AG04449 (cell line): ENCODE measurements at places on chromosomes 16 and 17.

GRCh38 chr16:79181419-79181818 lies 419.1 kb downstream of the MAF start:
- no peak for DNase-seq

DNA sequence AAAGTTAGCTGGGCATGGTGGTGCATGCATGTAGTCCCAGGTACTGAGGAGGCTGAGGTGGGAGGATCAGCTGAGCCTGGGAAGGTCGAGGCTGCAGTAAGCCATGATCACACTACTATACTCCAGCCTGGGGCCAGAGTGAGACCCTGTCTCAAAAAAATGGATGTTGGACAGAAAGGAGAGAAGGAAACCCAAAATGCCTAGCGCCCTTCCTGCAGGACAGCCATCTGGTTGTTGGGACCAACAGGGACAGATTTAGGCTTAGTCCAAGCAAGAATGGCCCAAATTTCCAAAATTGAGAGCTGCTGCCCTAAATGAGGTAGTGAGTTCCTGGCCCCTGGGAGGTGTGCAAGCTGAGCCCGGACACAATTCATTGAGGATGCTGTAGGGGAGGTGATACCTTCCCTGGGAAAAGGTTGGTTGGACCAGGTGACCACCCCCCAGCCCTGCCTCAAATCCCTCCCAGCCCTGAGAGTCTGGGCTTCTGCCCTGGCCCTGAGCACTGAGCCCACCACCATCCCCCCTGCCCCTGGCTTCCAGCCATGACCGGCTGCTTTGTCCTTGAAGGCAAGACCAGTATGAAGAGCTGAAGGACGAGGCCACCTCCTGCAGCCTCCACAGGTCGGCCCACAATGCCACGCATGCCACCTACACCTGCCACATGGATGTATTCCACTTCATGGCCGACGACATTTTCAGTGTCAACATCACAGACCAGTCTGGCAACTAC lies 35.1 kb downstream of the IL21R start:
- DNase-seq: no peak

DNA sequence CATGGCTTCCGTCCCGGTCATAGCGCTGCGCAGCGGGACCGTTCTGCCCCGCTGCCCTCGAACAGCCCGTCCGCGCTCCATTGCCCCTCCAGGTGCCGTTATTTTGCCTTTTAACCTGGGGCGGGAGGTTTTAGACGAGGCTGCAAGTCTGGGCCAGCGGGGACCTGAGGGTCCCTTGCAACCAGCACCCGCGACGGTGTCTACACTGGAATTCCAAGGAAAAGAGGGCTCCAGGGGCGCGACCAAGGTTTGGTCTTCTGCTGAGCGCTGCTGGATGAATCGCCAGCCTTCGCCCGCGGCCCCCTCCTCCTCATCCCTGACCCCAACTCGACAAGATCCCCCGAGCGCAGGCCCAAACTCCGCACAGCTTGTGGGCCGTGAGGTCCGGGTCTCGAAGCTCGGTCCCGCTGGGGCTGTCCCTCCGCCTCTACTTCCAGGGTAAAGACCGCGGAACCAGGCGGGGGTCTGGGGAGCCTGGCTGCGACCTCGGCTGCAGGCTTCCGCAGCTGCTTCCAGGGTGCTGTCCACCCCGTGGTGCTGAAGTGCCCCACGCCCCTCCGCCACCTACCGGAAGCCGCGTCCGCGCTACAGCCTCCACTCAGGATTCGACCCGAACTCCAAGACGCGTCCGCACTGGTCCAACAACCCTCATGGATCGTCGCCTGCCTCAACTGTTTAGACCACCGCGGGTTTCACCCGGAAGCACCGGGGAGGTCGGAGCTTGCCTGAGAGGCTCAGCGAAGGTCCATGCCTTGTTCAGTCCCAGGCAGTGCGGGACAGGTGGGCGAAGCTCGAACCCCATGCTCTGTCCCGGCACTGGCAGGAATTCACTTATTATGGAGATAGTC lies 10.1 kb upstream of the CA4 start:
- no peak for DNase-seq

DNA sequence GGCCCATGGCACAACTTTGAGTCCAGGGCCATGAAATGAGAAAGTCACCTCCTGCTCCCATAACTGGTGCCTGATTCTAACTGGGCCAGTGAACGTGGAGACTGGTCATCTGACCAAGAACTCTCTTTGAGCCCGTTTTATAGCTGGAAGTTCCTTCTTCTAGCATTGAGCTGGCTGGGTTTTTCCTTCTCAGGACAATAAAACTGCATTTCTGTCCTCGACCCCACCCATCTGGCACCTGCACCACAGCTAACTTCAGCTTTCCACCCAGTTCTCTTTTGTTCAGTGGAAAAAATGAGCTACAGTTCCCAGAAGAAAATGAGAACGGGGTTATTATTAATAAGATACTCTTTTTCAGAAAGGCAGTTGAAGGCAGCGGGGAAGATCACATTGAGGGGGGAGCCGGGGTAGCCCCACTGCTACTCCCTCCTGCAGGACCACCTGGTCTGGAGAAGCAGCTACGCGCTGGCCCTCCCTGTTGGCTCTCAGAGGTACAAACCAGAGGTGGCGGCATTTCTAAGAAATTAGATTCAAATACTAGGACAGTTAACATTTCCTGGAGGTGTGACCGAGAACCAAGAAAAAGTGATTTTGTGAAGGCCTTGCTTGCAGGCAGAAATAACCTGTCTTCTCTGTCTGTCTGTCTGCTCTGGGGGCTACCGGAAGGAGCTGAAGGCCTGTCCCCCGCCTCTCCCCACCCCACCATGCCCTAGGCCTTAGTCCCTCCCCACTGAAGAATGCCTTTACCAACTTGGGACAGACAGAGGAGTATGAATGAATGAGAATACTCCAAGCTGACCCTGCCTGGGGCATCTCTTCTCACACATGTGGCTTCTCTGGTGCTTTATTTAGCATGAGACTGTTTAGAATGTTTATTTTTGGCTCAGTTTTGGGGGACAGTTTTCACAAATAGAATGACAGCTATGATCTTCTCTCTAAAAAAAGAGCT lies 123.9 kb downstream of the XYLT1 start:
- DNase-seq: no peak

DNA sequence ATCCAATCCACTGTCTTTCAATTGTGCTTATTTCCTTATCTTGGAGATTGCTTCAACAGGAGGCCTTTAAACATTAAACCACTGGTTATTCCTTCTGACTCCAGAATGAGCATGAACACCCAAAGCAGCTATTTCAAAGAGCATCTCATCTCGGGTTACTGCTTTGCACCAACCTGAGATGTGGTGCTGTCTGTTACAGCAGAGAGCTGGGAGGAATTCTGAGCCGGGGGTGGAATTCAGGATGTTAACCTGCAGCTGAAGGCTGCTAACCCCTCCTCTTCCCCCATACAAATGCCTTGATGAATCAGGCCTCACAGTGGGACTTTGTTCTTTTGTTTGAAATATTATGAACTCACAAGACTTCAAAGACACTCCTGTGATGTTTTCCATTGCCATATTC lies 113.1 kb downstream of the SHISA9 start:
- no peak for DNase-seq

DNA sequence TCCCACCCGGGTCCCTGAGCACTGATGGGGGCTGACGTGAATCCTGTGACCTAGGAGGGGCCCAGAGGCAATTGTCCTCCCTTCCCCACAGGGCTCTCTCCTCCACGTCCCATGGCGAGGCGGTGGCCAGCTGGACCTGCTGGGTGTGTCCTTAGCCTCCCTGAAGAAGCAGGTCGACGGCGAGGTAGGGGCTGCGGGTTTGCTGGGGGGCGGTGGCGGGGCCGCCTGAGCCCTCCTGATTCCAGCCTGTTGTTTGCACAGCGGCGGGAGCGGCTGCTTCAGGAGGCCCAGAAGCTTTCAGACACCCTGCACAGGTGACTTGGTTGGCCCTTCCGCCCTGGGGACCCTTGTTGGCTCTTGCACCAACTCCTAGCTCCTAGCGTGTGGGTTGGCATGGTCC lies 1.7 kb downstream of the CHTF18 start:
- DNase-seq: no peak

- peak; percentile 67 for DNase-seq
Measured at GRCh38 chr17:39979016-39979670, 1.5 kb upstream of the PSMD3 start.

GRCh38 chr16:35431829-35432663 lies 1972.6 kb downstream of the TP53TG3F start:
- DNase-seq: no peak

DNA sequence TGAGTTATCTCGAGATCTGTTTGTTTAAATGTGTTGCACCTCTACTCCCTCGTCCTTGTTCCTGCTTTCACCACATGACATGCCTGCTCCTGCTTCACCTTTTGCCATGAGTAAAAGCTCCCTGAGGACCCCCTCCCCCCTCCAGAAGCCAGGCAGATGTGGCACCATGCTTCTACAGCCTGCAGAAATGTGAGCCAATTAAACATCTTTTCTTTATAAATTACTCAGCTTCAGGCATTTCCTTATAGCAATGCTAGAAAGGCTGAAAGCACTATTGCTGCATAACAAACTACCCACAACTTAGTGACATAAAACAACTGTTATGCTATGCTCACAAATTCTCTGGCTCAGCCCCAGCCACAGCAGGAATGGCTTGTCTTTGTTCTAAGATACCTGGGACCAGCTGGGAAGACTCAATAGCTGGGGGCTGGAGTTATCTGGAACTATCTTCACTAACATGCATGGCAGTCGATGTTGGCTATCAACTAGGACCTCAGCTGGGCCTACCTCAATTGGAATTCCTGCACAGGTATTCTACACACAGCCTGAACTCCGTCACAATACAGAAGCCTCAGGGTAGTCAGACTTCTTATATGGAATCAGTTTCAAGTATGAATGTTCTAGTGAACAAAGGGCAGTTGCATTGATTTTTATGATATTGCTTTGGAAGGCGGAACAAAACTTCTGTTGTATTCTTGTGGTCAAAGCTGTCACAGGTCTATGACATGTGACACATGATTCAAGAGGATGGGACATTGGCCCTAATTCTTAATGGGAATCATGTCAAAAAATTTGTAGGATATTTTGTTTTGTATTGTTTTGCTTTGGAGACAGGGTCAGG lies 186.0 kb upstream of the PIRT start:
- DNase-seq: no peak

GRCh38 chr17:57197466-57198071 lies 58.8 kb upstream of the MSI2 start:
- DNase-seq: no peak

DNA sequence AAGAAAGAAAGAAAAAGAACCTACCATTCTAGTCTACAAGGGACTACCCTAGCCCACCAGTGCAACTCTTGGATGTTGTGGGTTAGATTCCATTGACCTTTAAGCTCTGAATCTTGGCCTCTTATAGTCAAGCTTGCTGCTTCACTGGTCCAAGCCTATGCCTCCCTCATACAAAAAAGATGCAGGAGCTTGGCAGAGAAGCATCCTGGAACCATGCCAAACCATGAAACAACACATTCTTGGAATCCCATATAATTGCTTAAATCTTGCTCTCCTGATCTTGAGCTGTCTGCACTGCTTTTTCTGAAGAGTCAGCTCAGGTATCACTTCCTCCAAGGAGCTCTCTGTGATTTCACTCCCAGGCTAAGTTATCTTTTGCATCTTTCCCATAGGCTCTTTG lies 117.9 kb upstream of the GPR139 start:
- DNase-seq: no peak

GRCh38 chr17:2049333-2050299 lies 5.3 kb upstream of the HIC1 start:
- DNase-seq: no peak

GRCh38 chr16:57601801-57602478 lies 26.5 kb upstream of the ADGRG1 start:
- no peak for DNase-seq

GRCh38 chr16:3058139-3059030 lies 7.1 kb upstream of the IL32 start:
- DNase-seq: no peak

DNA sequence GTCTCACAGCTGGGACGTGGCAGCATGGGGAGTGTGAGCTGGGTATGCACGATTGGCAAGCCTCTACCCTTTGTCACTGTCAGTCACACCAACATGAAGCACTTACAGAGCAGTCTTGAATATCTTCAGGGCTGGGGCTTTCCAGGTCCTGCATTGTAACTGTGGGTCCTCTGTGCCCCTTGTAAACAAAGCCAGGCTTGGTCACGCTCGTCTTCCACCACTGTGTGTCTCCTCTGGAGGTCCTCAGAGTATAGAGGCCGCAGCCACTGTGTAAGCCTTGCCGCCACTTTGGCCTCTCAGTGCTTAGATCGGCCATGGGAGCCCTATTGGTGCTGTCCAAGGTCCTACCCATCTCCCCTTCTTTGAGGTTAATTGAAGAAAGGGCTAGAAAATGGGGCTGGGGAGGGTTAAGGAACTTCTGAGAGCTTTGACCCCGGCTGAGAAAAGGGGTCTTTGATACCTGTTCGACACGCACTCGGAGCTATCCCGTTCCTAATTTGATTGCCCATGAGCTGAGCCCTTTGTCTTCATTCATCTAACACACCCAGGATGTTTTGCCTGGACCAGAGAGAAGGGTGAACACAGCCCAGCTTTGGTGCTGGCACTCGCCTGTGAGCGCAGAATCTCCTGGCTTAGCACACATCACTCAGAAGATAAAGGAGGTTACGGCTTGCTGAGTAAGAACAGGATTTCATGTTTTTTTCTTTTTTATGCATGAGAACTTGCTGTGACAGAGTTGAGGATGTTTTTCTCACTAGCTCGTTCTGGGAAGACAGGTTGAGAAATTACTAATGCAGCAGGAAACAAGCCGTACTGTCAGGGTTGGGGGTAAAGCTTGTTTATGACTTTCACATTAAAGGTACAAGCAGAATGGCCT lies 267.9 kb downstream of the CPPED1 start:
- no peak for DNase-seq

DNA sequence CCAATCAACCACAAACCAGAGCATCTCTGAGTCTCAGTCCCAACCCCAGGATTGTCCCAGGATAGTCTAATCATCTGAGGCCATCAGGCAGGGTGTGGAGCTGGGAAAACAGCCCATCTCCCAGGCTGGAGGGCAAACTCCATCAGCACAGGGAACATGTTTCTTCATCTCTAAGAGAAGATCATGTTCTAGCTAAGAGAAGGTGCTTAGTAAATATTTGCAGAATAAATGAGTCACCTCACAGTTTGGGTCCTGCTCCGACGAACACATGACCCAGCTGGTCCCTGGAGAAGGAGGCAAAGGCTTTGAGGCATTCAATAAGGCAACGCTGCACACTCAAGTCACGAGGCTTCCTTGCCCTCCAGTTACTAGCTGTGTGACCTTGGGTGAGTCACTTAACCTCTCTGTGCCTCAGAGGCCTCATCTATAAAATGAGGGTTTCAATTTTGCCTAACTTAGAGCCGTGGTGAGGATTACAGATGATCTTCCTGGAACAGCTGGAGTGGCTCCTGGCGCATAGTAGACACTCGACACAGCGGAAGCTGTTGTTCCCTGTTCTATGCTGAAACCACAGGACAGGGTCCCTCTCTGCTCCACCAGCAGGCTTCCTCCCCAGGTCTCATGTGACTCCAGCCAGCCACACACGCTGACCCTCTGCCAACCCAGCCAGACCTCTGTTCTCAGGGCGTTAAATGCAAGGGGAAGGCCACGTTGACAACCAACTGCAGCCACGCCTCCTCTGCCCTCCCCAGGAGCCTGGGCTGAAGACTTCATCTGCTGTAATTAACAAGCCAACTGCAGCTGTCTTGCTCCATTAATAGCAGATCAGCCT lies 10.3 kb upstream of the RPL38 start:
- DNase-seq: no peak

GRCh38 chr16:67781565-67781921 lies 24.8 kb downstream of the RANBP10 start:
- no peak for DNase-seq
